ENCODE measurements at places on chromosomes 6 and 20.

DNA sequence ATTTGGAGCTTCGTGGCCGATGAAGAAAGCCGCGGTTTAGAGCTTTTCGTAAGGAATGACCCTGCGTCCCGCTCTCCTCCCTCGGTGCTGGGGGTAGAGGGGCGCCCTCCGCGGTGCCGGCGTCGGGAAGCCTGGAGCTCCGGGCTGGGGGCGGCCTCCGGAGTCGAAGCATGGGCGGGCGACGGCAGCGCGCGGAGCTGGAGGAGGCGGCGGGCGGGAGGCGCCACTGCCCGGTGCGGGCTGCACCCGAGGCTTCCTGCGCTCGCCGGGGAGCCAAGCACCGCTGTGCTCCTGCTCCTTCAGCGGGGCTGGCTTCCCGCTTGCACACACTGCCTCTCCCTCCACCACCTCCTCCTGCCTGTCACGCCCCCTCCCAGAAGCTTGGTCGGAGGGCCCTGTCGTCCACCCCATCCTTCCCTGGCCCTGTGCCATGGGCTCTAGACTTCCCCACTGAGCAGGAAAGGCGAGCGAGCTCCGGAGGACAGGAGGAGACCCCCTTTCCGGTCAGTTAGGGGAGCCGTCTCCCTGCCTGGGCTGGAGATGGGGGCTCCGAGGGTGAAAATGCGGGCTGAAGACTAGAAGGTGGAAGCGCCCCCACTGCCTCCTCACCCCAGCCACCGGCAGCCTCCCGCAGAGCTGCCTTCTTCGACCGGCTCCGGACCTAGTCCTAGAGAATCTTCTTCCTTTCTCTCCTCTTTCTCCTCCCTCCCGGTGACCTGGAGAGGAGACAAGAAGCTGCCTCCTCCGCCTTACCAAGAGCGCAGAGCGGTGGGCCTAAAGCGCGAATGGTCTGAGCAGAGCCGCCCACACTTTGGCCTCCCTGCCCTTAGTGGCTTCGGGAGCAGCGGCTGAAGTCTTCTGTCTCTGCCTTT, 1.8 kb downstream of the CDH4 start:
- peak; percentile 34 for DNase-seq

DNA sequence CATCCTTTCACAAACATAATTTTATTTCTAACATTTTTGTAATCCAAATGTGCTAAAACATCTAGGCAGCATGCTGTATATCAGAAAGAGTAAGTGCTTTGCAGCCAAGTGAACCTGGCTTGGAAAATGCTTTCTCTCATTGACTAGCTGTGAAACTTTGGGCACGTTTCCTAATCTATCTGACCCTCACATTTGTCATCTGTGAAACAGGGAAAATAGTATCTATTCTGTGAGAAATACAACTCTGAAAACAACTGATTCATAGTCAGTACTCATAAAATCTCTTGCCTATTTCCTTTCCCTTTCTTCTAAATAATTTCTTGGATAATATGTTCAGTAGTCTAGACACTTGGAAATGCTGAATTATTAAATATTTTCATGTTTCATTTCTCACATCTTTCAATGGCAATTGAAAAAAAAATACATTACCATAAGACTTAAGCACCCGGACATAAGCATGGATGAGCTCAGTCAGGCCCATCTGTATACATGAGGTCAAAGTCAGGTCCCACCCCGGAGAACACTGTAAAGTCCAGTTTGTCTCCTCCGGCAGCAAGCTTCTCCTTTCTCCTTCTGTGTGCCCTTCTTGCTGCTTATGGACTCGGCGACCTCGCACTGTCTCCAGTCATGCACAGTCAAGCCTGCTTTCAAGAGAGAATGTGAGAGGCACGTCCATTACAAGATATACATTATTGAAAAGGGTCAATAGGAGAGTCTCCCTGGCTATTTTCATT, 455.0 kb upstream of the SOX4 start:
- DNase-seq: no peak

- DNase-seq: no peak
Observed at GRCh38 chr6:15822835-15823234, 160.0 kb upstream of the DTNBP1 start.

DNA sequence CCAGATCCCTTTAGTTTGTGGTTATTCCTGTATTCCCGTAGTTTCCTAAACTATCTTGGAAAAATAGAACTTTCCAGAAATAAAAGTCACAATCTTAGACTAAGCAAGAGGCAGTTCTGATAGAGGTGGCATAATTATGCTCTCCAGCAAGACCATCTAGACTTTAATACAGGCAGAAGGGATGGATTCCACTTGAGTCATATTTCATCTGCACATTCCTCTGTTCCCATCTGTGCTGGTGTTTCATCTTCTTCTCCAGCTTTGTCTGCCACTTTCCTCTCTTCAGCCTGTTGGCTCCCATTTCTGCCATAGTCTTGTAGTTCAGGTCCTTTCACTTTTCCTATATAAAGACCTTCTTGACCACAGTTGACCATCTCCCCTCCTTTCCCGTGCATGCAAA, 102.9 kb downstream of the SOBP start:
- DNase-seq: no peak

GRCh38 chr20:6044115-6044514, 9.7 kb downstream of the LRRN4 start:
- peak; percentile 16 for DNase-seq

DNA sequence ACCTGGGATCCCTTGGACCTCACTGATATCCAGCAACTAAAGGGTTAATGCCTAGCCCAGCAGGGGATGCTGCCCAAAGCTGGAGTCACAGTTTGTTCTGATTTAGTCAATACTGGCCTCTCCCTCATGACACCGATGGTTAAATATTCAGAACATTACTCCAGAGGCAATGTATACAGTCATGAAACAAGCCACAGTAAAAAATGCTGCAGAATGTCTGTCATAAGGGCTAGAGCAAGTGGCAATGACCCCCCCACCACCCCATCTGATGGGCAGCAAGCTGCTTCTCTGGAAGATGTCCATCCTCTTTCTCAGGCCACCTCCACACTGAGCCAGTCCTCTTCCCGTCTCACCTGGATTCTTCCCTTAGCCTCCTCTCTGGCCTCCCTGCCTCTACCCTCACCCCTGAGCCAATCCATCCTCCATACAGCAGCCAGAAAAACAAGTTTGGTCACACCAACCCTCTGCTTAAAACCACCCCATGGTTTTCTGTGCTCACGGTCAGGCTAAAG, 99.0 kb upstream of the KCNG1 start:
- DNase-seq: peak; percentile 79

GRCh38 chr6:64014595-64014994, 379.0 kb downstream of the PHF3 start:
- DNase-seq: no peak

DNA sequence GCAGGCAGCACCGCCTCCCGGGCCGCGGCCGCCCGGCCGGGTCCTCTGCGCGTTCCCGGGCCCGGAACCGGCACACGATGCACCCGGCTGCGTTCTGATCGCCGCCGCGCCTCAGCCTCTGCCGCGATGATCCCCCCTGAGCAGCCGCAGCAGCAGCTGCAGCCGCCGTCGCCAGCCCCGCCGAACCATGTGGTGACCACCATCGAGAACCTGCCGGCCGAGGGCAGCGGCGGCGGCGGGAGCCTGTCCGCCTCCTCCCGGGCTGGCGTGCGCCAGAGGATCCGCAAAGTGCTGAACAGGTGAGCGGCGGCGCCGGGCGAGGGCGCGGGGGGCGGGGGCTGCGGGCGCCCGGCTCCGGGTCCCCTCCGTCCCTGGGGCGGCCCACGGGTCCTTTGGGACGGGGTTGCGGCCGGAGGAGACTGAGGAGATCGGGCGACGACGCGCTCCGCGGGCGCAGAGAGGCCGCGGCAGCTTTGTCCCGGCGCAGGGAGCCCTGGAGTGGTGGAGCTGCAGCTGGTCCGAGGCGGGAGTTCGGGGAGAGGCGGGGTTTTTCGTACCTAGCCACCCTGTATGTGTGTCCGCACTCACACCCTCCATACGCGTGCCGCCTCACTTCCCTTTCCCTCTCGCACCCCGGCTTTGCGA, 659 bp downstream of the SLC35F1 start:
- peak; percentile 1 for DNase-seq

DNA sequence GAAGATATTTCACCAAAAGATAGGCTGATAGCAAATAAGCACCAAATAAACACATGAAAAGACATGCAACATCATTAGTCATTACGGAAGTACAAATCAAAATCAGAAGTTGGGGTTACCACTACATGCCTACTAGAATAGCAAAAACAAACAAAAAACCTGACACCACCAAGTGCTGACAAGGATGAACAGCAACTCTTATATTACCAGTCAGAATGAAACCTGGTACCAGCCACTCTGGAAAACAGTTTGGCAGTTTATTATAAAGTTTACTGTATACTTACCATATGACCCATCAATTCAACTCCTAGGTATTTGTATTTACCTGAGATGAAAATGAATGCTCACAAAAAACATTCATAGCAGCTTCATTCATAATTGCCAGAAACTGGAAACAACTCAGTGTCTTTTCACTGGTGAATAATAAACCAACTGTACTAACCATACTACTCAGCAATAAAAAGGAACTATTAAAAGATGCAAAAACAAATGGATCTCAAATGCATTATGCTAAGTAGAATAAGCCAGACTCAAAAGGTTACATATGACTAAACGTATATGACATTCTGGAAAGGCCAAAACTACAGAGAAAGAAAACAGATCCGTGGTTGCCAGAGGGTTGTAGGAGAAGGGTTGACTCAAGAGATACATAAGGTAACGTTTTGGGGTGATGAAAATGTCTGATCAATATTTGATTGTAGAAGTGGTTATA, 33.0 kb downstream of the NUP153 start:
- DNase-seq: peak; percentile 46

- DNase-seq: no peak
Observed at GRCh38 chr6:137172734-137173431, 561 bp downstream of the IL22RA2 start.

DNA sequence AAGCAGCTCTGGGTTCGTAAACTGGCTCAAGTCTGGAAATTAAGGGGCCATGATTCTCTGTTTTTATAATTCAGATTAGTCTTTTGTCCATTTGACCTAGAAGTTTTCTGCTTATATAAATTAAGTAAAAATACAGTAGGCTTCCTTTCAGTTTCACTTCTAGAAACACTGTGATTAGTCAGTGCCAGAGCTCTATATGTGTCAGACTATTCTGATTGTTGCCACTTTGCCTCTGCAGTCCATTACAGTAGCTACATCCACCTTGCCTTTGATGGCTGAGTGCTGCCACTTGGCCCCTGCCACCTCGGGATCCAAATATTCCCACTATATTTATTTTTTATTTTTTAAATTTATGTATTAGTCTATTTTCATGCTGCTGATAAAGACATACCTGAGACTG, 7.9 kb downstream of the ZC2HC1B start:
- no peak for DNase-seq

Data from epithelial cell of esophagus (primary cell).